GM04503 (cell line): ENCODE measurements at places on chromosomes 4 and X.

GRCh38 chr4:89404530-89404929, 96.9 kb upstream of the GPRIN3 start:
- no peak for DNase-seq

GRCh38 chr4:113445286-113445685, 316.3 kb downstream of the CAMK2D start:
- peak; percentile 97 for DNase-seq

GRCh38 chrX:103063191-103063845, 653 bp downstream of the BEX1 start:
- no peak for DNase-seq

DNA sequence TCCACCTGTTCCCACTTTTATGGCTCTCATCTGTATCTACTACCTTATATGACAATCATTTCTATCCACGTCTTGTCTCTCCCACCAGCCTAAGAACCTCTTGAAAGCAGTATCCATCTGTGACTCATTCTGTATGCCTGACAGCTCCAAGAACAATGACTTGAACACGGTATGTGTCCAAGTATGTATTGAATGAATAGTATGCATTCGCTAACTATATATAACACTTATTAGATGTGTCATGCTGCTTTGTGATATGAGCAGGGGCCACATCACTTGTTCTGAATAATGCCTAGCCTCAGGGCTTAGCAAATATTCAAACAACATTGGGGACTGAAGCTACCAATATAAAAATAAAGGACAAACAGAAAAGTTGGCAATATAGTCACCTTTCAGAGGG, 4.9 kb downstream of the OPHN1 start:
- no peak for DNase-seq

- DNase-seq: no peak
Measured at GRCh38 chr4:176020481-176021085, 45.1 kb upstream of the WDR17 start.

- DNase-seq: no peak
Measured at GRCh38 chr4:65066106-65066505, 604.2 kb downstream of the EPHA5 start.

DNA sequence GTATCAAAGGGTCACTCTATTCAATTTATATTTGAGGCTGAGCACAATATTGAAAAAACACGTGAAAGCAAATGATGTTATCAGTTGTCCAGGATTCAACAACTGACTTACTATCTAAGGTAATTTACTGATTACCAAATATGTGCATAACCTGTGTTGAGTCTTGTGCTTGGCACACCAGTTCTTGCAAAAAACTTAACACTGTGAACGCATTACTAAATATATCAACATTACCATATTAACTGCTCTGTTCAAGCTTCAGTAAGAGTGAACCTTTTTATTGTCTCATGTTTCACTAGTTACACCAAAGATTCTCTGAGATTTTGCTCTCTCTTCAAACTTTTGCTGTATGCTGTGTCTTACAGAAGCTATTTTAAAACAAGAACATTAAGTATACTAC, 38.4 kb downstream of the PPARGC1A start:
- DNase-seq: no peak

DNA sequence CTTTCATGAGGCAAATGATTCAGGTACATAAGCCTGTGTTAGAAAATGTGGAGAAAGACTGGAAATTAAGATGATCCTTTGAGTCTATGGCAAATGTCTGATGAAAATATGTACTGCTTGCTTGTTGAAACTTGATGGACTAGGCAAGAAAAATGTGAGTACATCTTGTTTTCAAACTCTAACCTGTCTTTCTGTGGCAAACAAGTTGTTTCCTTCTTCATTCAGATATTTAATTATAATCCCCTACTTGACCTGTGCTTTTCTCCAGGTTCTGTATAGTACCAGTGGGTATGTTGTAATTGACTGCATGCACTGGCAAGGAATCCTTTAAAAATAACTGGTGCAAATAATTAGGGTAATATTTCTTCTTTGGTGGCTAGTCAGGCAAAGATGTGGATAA, 136.7 kb downstream of the ARHGAP24 start:
- DNase-seq: no peak

GRCh38 chr4:140126261-140126660, 27.7 kb downstream of the MAML3 start:
- no peak for DNase-seq
